ENCODE measurements at places on chromosomes 1 and 21.

DNA sequence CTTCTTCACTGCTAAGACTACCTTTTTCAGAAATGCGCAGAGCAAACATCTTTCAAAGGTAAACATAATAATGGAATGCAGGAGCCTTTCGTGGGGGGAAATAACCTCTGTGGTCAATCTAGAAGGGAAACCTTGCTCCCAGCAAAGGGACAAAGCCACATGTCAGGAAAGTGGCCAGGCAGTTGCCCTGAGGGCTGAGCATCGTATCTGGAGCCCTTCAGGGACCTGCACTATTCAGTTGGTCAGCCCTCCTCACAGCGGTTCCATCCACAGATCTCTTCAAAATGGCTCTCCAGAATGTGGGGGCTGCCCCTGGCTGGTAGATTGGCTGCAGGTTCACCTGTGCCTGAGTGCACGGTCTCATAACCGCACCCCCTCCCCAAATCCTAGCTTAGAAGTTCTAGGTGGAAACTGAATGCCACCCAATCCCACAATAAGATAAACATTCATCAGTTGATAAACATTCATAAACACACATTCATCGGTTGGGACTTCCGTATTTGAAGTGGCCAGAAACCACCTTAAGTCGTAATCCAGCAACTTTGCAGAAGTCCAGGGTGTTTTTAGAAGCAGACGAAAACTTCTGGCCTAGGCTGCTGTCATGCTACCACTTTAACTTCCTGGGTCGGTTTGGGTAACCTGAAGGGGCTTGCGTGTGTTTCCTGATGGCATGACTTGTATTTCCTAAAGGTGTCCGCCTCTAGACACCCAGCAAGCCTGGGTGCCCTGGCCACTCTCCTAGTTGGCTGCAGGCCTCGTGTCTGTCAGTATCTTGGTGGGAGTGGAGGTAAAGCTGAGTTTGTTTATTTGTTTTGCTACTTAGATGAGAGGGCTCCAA lies 50.5 kb downstream of the RASSF5 start:
- DNase-seq, result no peak

DNA sequence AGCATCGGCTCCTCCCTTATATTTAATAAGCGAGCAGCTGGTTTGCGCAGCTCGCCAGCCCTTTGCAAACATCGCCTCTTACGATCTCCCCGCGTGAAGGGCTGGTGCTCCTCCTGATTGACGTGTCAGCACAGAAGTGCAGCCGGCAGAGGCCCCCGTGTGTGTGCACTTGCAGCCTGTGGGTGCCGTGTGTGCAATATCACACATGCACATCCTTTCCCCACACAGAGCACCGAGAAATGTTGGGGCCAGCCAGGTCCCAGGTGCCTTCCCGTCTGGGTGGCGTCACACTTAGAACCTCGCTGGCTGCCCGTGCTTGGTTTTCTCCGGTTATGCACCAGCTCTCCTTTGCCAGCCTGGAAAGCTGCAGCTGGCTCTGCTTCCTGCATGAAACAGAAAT lies 126.6 kb upstream of the AJAP1 start:
- DNase-seq, result no peak

GRCh38 chr1:197544553-197544952 lies 230.7 kb downstream of the DENND1B start:
- no peak for DNase-seq

GRCh38 chr1:168582688-168583336 lies 6.4 kb downstream of the XCL1 start:
- DNase-seq, result no peak

DNA sequence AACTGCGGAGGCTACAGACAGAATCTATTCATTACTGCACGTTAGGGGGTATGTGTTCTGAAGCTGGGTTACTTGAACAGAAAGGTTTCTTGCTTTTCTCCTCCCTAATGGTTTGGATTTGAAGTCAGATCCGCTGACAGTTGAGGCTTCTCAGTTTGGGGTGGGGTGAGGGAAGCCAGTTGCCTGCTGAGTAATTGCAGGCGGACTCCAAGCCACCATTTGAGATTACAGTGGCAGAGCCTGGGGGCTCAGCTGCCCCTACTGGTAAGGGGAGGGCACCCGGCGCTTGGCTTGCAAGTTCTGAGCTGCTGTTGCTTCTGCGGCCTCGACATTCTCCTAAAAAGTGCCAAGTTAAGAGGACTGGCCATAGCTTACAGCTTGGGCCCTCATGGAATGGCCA lies 2.0 kb downstream of the GRHL3 start:
- no peak for DNase-seq

GRCh38 chr1:103160281-103160680 lies 52.0 kb upstream of the COL11A1 start:
- DNase-seq, result no peak

GRCh38 chr1:84462118-84462517 lies 16.9 kb upstream of the RPF1 start:
- no peak for DNase-seq

DNA sequence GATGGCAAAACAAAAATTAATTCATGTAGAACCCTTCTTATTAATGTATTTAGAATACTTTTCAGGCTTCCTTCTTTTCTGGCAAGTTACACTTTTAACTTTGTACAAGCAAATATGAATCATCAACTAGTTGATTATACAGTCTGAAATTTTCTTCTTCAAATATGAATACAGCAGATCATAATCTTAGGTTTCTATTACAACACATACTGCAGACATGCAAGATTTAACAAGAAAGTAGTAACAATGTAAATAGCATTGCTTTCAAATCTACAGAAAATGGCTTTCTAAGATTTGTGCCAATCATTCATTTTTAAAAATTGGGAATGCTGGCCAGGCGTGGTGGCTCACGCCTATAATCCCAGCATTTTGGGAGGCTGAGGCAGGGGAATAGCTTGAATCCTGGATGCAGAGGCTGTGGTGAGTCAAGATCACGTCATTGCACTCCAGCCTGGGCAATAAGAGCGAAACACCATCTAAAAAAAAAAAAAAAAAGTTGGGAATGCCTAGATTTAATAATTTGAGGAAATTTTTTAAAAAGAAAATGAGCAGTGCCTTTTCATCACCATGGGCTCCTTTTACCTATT lies 68.4 kb upstream of the DPYD start:
- no peak for DNase-seq

GRCh38 chr21:26948194-26948593 lies 18.7 kb downstream of the ADAMTS5 start:
- DNase-seq, result no peak

- DNase-seq, result no peak
Measured at GRCh38 chr1:146035048-146035423, 13.5 kb upstream of the HJV start.

- no peak for DNase-seq
Measured at GRCh38 chr21:37530901-37531351, 164.4 kb downstream of the DYRK1A start.

DNA sequence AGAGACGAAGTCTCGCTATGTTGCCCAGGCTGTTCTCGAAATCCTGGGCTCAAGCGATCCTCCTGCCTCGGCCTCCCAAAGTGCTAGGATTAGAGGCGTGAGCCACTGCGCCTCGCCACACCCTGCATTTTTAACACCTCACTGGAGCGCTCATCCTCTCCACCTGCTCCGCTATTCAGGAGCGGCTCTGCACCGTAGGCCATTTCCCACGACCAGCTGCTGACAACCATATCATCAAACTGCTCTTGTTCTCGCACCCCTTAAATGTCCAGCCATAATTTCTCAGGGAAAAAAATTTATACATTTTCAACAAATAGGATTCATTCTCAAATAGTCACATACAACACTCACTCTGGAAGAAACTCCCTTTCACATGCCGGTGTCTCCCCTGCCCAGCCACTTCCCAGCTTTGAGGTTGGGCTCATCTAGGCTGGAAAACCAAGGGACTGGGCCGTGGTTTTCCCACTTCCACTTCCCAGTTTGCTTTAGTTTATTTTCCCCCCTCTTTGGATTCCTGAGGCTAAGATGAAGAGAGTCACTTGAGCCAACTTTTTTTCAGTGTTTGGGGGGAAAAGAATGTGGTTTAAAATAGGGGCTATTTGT lies 639 bp upstream of the IPO9 start:
- no peak for DNase-seq

GRCh38 chr1:53346814-53347176 lies 18.9 kb upstream of the LRP8 start:
- DNase-seq, result no peak

DNA sequence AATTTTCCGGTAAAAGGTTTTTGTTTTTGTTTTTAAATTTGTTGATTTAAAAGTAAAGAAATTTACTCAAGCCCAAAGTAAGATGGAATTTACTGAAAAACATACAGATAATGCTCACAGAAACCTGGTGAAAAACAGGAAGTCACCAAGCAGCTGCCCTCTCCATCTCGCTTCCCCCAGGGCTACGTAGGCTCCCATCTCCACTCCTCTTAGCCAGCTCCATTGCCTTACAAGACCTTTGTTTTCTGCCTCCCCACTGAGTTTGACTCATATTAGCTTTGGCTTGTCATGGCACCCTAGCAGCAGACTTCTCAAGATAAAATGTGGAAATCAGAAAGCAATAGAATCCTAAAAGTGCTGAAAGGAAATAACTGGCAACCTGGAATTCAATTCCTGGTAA lies 57.9 kb downstream of the PHTF1 start:
- peak; percentile 20 for DNase-seq

DNA sequence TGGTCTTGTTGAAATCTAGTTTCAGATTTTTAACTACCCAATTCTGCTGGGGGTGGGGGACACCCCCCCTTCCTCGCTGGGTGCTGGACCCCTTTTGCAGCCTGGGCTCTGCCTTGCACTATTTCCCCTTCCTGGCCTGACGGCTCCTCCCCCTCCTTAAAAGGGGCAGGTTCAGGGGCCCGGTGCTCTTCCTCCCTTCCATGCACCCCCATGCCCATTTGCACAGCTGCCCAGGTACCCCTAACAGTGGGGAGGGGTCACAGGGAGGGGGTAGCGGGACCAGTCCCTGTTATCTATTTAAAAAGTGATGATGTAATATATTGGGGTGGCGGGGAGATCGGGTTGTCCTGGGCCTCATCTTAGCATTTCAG lies 15.3 kb downstream of the ZBTB7B start:
- no peak for DNase-seq

DNA sequence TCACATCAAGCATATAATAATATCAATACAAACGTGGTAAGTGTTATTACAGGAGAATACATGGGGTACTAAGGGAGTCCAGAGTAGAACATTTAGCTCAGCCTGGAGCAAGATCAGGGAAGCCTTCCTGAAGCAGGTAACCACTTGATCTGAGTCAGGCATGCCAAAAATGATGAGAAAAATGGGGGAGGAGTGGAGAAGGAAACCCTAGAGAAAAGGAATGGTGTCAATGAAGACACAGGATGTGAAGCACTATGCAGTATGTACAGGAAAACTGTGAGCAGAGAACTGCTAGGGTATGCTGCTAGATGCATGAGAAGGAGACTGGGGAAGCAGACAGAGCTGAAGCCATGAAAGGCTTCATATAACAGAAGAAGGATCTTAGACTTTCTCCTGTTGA lies 84.7 kb downstream of the NOTCH2 start:
- no peak for DNase-seq

GRCh38 chr1:42211224-42211623 lies 46.7 kb upstream of the GUCA2A start:
- DNase-seq, result no peak

DNA sequence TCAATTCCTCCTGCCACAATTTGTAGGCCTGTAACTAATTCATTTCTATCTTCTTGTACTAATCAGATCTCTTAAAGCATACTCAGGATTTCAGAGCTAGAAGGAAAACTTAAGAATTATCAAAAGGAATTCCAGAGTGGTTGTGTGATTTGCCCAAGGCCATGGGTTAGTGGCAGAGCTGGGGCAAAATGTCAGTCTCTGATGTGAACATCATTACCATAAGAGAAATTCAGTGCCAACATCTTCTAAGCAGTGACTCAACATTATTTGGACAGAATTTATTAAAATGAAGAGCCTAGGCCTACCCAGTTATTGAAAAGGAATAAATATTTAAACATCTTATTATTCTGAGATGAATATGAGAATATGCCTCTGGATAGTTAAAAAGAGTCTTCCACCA lies 14.5 kb downstream of the ST6GALNAC5 start:
- DNase-seq, result no peak

GRCh38 chr21:46194374-46195334 lies 10.4 kb upstream of the SPATC1L start:
- DNase-seq, result peak; percentile 7

GRCh38 chr1:23475641-23476040 lies 8.3 kb downstream of the ASAP3 start:
- DNase-seq, result no peak

DNA sequence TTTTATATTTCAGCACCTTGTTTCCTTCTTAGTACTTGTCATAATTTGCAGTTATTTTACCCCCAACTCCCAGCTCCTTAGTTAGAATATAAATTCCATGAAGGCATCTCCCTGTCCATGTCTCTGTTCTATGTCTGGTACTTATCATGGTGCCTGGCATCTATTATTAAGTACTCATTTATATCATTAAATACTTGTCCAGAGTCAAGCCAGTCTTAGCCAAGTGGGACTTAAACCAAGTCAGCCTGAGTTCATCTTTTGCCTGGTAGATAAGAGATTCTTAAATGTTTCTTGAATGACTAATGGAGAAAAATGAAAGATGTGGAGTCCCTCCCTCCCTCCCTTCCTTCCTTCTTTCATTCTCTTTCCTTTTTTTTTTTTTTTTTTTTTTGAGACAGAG lies 9.4 kb downstream of the SLC25A44 start:
- no peak for DNase-seq

DNA sequence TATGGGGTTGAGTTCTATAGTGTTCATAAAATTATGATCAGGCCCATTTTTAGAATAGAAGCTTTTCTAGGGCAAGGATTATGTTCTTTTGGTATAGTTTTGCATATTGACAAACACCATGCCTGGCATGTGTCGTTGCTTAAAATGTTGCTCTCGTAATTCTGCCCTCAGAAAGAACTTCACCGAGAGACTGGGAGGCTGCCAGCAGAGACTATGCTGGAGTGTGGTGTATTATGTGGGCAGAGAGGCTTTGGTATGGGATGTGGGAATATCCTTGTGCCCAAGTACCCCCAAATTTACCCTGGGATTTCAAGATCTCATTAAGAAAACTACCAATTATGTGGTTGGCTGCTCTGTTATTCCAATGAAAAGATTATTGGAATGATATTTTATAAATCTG lies 27.9 kb downstream of the PGM1 start:
- DNase-seq, result no peak
